ENCODE measurements at places on chromosomes 11 and 22. TPM values are rescaled to one million over a fixed set of nuclear protein-coding genes. Genes with fewer than 3 reads are reported as not detected.

- DNase-seq = no peak
These were observed 541 bp downstream of the MICAL2 start for GRCh38 chr11:12110714-12111548.

DNA sequence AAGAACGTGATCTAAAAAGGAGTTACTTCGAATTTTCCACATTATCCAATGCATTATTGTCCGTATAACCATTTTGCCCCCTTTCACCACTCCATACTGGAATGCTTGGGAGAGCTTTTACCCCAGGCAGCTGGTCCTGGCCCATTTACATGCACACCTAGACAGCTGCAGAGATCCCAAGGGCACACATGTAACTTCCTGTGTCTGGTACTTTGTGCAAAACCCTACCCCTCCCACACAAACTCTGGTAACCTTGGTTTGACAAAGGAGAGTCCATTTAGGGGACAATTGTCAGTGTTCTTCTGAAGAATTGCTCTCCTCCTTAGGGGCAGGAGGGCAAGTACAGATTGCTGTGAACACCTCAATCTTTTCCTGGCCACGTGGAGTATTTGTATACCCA is 57.3 kb upstream of the SORL1 start:
- no peak for DNase-seq

GRCh38 chr11:67120456-67120855 is 1.4 kb downstream of the KDM2A start:
- DNase-seq = no peak

DNA sequence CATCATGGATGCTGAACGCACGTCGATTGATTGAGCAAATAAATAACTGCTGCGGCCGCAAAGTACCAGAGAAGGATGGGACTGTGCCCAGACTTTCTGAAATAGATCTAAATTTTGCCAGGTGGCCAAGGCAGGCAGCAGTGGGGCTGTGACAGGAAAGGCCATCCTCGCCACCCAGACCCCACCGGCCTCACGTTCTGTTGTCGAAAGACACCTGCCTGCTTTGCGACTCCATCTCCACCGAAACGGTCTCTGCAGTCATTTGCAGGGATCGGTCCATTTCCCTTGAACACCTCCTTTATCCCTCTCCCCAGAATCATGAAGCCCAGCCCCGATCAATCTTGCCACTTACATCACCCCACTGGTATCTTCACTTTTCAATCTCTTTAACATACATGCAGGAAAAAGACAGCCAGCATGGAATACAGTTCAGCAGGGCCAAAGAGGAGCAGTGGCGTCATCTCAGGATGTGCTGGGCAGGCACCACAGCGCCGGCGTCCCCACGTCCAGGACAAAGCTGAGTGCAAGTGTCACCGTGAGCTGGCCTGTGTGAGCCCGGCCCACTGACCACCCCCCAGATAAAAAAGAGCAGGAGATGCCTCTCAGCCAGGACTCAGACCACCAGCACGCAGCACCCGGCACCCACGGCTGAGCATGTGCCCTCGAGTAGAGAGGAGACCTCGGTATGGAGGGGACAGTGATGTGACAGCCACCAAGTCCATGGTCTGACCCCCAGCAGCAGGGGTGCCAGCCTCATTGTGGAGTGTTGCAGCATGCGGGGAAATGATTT is 610.3 kb downstream of the TBC1D22A start:
- DNase-seq = no peak

- DNase-seq = no peak
These were observed 9.6 kb upstream of the WNT11 start for GRCh38 chr11:76215941-76216340.

DNA sequence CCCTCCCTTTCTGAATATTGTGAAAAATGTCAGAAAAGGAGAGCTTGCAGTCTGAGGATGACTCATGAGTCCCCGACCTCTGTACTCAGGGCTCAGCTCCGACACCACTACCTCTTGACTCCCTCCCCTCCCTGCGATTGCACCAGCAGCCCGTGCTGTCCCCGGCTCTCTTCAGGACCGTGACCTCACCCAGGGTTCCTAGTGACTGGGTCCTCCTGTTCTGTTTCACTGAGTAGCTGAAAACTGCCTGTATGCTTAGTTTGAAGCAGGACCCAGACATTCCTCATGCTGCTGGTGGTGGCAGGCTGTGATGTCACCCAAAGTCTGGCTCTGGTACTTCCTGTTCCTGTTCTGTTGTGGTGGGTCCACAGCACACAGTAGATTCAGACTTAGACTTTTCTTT is 11.7 kb downstream of the PHRF1 start:
- DNase-seq = no peak

DNA sequence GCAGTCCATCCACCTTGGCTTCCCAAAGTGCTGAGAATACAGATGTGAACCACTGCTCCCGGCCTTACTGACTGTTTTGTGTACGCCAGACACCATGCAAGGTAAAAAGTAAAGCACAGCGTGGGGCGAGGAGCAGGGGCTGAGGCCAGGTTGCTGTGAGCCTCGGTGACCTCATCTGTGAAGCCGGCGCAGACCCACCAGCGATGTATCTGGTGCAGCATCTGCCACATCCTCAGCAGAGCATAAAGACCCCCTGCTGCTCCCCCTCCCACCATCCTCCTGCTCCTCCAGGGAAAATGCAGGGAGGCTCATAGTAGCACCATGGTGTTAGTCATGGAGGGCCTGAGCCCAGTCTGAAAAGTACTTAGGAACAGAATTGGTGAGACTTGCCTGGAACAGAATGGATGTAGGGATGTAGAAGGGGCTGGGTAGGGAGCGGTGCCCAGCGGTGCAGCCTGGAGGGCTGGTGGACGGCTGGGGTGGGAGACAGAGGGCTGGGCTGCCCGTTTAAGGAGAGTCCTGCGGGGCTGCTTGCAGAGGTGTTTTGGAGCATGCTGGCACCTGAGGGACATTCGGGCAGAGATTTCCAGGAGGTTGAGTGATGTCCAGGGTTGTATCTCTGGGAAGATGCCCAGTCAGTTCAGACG is 462.4 kb downstream of the BRD1 start:
- no peak for DNase-seq

Gene OR6A2
- polyA plus RNA-seq = not detected

Measured in renal pelvis (tissue), 12 donors.